ENCODE measurements at places on chromosomes 3 and 15. TPM values are rescaled to one million over a fixed set of nuclear protein-coding genes. Genes with fewer than 3 reads are reported as not detected.

The PDIA5 gene
- total RNA-seq, result 33.6 TPM

The PLSCR4 gene
- 84.1 TPM for total RNA-seq

The TRPM1 gene
- total RNA-seq, result not detected

The TMEM207 gene
- not detected for total RNA-seq

The FOXL2 gene
- total RNA-seq, result not detected

The GOLGA6B gene
- not detected for total RNA-seq

The TOMM70 gene
- total RNA-seq, result 29.6 TPM

The TM6SF1 gene
- total RNA-seq, result 25.4 TPM

The ARHGEF3 gene
- 37.5 TPM for total RNA-seq

The ABHD14A gene
- 17.9 TPM for total RNA-seq

The SHC4 gene
- total RNA-seq, result 0.32 TPM

The ASTE1 gene
- 8.8 TPM for total RNA-seq

The PLXNB1 gene
- 103 TPM for total RNA-seq

The ETV5 gene
- total RNA-seq, result 56.3 TPM

The TMCO5A gene
- total RNA-seq, result not detected

The ACAN gene
- total RNA-seq, result 0.06 TPM

The PIERCE2 gene
- total RNA-seq, result 2.3 TPM

The GALNT15 gene
- 10.3 TPM for total RNA-seq

The GCNT3 gene
- 1.1 TPM for total RNA-seq

The MYL3 gene
- 3.8 TPM for total RNA-seq

The CCDC14 gene
- total RNA-seq, result 38.6 TPM

The HDGFL3 gene
- total RNA-seq, result 40.3 TPM

The OIP5 gene
- total RNA-seq, result 0.55 TPM

The CPLX3 gene
- not detected for total RNA-seq

The FETUB gene
- total RNA-seq, result not detected

The CCR3 gene
- 0.43 TPM for total RNA-seq

The PARP15 gene
- total RNA-seq, result 9.7 TPM

The SEC22A gene
- 14.4 TPM for total RNA-seq

The ARL14 gene
- total RNA-seq, result not detected

The ILDR1 gene
- 6.9 TPM for total RNA-seq

The ITGB5 gene
- total RNA-seq, result 95.1 TPM

The SERPINI2 gene
- total RNA-seq, result not detected

Data from upper lobe of right lung (tissue), 1 donor.